ENCODE measurements at places on chromosomes 2 and 18.

GRCh38 chr2:171004363-171004762, 75.3 kb downstream of the GORASP2 start:
- no peak for DNase-seq

- no peak for DNase-seq
Measured at GRCh38 chr2:15919716-15920434, 20.5 kb upstream of the MYCN start.

DNA sequence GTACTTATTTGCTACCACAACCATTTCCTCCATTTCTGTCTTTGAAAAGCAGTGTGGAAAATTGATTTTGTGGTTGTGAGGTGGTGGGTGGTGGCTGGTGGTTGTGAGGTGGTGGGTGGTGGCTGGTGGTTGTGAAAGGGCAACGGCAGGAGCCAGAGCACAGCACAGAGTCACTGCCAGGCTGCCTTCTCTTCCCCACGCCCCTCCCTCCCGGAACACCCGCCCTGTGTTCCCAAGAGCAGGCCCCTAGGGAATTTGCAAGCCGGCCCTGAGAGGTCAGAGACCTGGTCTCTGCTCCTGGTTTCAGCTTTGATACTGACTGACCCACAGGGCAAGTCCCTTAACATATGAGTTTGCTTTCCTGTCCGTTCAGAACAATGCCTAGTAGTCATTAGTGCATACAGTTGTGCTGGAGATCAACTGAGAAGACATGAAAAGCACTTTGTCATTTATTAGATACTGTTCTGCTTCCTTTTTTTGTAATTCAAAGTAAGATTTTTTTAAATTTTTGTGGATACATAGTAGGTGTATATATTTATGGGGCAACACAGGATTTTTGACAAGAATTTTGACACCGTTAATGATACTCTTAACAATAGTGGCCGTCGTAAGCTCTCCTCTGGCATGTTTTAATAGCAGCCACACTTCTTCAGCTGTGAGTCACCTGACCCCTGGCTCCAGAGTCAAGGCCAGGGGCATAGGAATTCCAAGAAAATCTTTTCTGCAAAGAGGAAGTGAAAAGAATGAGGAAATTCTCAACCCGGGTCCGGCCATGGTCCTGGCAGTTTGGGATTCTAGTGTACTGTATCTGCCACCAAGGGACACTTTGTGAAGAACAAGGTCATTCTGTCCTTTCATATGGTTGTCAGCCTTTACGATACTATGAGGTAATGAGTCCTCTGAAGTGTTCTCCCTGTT, 53.2 kb downstream of the ITGA6 start:
- no peak for DNase-seq

- DNase-seq = peak; percentile 45
Measured at GRCh38 chr2:58906081-58906645, 665.0 kb upstream of the FANCL start.

DNA sequence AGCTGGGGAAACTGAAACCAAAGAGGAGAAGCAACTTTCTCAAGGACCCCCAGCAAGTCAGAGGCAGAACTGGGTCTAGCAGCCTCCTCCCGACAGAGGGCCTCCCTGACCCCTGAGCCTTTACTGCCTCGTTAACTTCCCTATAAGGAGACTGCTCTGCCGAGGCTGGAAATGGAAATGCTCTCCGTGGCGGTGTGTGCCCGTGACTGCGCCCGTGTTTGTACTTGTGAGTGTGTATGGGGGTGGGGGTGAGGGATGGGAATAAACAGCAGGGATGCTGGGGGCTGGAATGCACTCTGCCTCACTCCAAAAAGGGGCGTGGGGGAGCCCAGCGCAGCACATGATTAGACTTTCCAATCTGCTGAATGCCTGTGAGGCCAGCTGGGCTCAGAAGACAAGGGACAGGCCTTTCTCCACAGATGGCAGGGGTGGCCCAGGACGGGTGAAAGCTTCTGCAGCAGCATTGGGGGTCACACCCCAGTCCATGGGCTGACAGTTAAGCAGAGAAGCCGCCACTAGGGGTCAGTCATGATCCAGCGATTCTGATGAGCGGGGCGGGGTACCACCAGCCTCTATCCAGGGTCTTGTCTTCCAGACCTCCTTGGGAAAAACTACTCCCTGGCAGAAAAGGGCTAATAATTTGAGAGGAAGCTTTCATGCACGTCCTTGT, 26.8 kb downstream of the MPHOSPH10 start:
- peak; percentile 35 for DNase-seq

Measured in COR-L47 (cell line).